ENCODE measurements at places on chromosomes 6 and 20.

GRCh38 chr6:186340-186965 is 105.8 kb upstream of the DUSP22 start:
- DNase-seq = no peak

GRCh38 chr6:12968290-12968689 is 251.7 kb downstream of the PHACTR1 start:
- no peak for DNase-seq

- DNase-seq = no peak
Measured at GRCh38 chr6:70651326-70651905, 16.3 kb upstream of the SMAP1 start.

GRCh38 chr6:139475241-139475640 is 100.8 kb upstream of the CITED2 start:
- DNase-seq = no peak

- no peak for DNase-seq
Measured at GRCh38 chr6:105740946-105741645, 338.2 kb upstream of the PREP start.

DNA sequence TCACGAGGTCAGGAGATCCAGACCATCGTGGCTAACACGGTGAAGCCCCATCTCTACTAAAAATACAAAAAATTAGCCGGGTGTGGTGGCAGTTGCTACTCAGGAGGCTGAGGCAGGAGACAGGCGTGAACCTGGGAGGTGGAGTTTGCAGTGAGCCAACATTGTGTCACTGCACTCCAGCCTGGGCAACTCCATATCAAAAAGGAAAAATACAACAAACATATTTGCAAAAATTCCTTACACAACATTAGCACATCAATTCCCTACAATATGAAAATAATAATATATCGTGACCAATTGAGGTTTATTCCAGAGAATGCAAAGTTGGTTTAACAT is 38.8 kb upstream of the PLEKHG1 start:
- DNase-seq = no peak

GRCh38 chr20:34622821-34623451 is 54.0 kb downstream of the PIGU start:
- DNase-seq = no peak

DNA sequence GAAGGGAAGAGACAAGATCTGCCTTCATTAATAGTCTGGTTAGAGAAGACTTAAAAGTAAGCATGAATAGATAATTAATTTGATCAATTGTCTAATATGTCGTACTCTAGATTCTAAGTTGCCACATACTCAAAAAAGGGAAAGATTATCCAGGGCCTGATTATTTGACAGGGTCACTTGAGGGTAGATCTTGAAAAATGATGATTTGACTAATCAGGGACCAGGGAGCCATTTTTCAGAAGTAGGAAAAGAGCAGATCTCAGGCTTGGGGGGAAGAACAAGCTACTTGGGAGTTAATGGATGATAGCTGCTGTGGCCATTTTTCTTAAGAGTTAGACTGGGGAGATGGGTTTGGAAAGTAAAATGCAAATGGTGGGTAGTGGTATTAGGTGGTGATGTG is 21.0 kb downstream of the ABCF1 start:
- DNase-seq = no peak

DNA sequence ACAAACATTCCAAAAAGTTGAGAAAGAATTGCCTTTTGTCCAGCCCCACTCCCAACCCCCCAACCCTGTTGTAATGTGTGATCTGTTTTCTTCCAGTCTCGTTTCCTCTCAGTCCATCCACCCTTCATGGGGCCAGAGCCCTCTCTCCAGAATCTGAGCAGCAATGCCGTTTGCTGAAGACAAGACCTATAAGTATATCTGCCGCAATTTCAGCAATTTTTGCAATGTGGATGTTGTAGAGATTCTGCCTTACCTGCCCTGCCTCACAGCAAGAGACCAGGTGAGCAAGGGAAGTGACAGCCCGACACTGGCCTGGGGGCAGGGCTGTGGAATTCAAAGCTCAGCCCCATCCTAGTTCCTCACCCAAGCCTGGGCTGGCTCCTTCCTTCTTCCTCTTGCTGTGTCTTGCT is 7.8 kb downstream of the MAVS start:
- no peak for DNase-seq

DNA sequence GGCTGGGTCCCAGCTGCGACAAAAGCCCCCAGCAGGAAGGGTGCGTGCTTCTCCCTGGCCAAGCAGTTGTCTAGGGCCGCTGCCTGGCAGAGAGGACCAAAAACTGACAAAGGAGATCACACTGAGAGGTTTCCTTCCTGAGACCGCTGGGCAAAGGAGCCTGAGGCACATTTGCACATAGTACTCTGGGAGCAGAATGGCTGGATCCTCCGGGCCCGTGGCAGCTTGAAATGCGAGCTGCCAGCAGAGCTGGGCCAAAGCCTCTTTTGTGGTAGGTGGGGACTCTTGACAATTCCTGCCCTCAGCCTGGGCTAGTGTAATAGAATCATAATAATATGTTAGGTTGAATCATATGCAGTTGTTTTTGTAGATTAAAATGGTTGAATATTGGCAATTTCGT is 33.1 kb upstream of the RNF8 start:
- DNase-seq = no peak

DNA sequence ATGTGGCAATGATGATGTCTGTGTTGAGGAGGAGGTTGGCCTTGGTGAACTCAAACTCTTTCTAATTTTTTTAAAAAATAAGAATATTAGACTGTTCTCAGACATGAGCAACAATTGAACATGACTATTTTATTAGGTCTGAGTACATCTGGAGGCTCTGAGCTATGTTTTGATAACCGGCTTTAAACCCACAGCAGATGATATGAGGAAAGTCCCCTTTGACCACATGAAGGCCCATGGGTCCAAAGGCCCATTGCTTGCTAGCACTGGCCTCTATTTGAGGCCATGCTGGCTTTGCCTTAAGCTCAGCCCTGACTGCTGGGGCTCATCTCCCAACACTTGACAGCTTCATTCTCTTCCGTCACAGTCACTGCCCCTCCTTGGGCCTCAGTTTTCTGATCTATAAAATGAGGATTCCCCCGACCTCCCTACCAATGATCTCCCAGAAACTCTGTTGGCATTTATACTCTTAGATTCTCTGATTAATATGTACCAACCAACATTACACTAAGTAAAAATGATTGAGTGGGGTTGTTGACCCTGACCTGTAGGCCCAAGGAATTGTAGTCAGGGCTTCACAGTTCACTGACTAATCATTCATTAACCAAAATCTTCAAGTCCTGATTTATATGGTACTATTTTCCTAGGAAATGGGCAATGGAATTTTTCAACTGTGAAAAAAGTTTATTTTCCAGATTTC is 23.9 kb upstream of the TINAG start:
- DNase-seq = no peak

DNA sequence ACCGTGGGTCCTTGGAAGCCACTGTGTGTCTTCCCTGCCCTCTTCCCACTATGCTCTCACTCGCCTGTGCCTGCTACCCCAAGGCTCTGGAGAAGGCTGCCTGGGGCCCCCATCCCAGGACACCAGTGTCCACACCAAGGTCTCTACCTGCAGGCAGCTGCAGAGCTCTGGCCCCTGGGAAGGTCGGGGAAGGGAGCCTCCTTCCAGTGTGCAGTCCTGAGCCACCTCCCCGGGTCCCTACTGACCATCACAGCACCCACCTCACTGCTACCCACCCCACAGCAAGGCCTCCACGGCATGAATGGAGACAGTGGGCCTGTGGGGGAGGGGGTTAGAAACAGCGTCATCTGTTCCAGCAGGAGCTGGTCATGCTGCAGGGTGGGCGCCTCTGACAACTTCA is 35.6 kb downstream of the RBM38 start:
- DNase-seq = no peak

GRCh38 chr6:88220493-88220892 is 54.3 kb upstream of the CNR1 start:
- no peak for DNase-seq

DNA sequence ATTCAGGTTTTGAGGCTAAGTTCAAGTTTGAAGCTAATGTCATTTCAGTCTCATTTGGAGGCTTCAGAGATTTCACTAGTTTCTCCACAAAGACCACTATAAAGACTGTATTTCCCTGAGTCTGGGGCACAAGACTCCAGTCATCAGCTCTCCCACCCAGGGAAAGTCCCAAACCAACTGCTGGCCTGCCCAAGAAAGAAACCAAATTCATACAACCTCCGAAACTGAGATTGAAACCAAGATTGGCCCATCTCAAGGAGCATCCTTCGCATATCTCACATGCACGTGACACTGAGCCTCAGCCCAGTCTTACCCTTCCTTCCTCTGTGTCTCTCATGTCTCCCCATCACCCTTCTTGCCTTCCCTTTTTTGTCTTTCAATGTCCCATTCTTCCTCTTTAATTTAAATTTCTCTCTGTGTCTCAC is 3.5 kb upstream of the LTA start:
- DNase-seq = no peak

GRCh38 chr6:71033171-71033570 is 76.3 kb upstream of the B3GAT2 start:
- DNase-seq = no peak

GRCh38 chr6:43758617-43759050 is 11.4 kb upstream of the VEGFA start:
- no peak for DNase-seq

DNA sequence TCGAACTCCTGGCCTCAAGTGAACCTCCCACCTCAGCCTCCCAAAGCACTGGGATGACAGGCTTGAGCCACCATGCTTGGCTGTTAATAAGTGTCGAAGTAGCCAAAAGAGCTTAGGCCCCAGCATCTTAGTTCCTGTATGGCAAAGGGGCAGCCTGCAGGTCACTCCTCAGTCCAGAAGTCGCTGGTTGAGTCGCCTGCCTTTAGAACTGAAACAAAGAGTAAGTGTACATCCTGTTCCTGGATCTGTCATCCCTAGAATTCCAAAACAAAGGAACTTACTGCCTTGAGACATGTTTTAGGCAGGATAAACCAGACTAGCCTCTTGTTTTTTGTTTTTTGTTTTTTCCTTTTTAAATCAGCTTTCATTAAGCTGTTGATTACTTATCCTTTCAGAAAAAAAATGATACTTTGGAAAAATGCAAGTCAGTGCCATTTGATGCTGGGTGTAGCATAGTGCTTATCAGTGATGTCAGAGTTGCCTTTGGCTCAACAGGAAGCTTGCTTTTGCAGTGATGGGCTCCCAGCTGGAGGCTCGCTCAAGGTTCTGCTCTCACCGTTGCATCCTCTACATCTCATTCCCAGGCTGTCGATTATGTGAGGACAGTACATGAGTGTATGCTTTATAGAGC is 9.0 kb downstream of the ACTR5 start:
- no peak for DNase-seq

Data from activated CD4-positive, CD25-positive, alpha-beta regulatory T cell (primary cell).